ENCODE measurements at places on chromosomes 11 and 22.

DNA sequence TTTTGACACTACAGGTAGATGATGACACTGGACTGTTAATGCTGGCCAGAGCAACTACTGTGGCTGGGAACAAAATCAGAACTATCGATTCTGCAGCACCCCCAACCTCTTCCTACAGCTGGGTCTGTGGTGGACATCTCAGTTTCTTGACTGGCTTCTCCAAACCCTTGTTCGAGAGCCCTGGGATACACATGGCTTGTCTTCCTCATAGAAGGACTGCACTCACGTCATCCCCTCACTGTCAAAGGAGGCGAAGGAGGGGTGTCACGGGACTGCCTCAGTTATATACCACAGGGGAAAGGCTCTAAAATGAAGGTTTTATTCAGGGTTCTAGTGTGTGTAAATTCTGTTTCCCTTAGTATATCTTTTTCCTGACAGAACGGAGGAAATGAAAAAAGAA is 44.9 kb downstream of the PITPNB start:
- DNase-seq = no peak

GRCh38 chr11:134014511-134014910 is 54.4 kb upstream of the JAM3 start:
- no peak for DNase-seq

GRCh38 chr22:24101966-24102365 is 79.3 kb upstream of the SUSD2 start:
- DNase-seq = peak; percentile 15

- DNase-seq = no peak
Measured at GRCh38 chr11:78583889-78584288, 9.2 kb upstream of the NARS2 start.

GRCh38 chr22:24393848-24394247 is 33.6 kb upstream of the ADORA2A start:
- DNase-seq = no peak

- DNase-seq = no peak
Measured at GRCh38 chr22:26339755-26340154, 89.3 kb upstream of the ASPHD2 start.

DNA sequence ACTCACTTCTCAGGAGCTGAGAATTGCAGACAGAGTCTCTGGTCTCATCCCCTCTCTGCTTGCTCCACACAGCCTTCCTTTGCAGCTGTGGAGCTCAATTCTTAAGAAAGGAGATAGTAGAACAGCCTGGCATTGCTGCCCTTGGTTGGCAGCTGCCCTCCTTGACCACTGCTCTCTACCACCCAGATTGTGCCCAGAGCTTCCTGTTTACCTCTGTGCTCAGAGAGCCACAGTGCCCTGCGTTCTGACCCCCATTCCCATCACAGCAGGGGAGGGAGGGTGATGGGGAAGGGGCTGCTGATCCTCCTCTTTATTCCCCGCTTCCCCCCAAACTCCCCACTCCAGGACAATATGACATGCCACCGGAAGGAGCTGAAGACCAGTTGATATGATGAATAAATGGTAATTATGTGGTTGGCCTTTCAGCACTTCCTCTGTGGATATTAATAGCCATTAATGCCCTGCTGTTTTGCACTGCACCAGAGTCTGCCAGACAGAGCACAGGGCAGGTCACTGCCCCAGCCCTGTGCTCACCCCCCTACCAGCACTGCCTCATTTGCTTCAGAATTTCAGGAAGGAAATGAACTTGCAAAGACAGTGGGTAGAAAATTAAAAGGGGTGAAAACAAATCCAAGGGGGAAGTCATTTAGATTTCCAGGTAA is 426.8 kb upstream of the CADM1 start:
- no peak for DNase-seq

GRCh38 chr22:48456449-48456848 is 1371.2 kb downstream of the BRD1 start:
- DNase-seq = no peak

DNA sequence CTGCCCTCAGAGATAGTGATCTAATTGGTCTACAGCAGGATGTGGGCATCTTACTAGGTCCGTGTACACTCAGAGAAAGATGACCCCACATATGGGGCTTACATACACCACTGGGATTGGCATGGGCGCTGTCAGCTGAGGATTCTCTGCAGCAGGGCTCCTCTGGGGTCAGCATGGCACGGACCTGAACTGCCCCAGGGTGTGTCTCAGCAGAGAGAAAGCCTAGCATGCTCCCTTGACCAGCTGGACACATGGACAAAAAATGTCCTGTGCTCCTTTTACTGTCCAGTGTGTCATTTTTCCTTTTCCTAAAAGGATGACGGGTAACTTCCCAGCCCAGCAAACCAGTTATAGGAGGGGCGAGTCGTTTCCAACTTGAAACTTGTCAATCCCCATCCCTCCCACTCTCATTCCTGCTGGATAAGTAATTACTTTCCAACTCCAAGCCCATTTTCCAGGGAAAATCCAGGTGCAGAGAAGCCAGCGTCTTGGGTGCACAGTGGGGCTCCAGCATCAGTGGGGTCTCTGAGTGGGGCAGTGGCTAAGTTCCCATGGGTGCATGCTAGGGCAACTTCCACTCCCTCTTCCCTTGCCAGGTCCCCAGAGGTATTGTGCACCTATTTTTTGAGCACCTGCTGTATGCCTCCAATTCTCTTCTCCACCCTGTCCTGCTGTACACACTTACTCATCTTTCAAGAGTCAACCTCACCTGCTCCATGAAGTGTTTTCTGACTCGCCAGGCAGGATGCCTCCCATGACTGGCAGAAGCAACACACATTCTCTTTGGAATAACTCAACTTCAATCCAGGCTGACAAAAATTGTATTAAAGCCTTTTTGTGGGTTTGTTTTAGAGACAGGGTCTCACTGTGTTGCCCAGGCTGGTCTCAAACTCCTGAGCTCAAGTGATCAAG is 5.0 kb downstream of the VSTM5 start:
- no peak for DNase-seq

- DNase-seq = no peak
Measured at GRCh38 chr22:35912658-35913057, 116.0 kb downstream of the RBFOX2 start.

DNA sequence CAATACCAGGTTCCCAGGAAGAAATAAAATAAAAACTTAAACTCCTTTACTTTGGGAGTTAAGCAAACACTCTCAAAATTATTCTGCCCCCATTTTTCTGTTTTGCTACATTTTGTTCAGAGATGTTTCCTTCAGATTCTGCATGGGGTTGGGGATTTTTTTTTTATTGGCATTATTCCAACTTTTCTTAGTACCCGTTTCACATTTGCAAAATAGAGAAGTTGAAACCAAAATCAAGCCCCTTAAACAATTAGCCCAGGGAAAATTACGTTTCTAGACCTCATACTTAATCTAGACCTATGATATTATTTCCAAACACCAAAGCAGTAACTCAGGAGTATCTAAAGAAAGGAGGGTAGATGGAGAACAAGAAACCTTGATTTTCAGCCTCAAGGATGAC is 20.6 kb upstream of the MS4A7 start:
- no peak for DNase-seq

DNA sequence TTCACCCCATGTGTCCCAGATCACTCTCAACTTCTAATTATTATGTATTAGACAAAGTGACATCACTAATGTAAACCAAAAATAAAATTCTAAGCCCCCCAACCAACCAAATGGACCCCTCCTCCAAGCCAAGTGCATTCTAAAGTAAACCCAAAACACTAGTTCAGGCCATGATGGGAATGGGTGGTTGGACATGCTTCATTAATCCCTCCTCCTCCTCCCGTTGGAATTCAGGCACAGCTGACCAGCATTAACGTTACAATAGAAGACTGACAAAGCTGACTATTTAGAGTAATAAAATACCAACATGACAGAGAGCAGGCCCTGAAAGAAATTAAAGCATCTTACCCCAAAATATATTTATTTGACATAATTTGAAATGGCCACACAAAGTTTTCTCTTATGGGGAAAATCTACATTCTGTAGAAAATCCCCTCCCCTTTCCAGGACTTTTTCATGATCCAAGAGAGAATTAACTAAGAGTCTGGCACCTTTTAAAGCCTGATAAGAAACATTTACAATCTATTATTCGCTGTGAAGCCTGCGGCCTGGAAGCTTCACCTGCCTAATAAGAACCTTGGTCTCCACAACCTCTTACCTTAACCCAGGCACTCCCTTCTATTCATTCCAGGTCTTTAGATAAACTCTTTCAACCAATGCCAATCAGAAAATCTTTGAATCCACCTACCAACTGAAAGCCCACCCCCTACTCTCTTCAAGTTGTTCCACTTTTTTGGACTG is 948.5 kb upstream of the CCDC90B start:
- no peak for DNase-seq

- no peak for DNase-seq
Measured at GRCh38 chr22:28822930-28823551, 22.7 kb upstream of the XBP1 start.

DNA sequence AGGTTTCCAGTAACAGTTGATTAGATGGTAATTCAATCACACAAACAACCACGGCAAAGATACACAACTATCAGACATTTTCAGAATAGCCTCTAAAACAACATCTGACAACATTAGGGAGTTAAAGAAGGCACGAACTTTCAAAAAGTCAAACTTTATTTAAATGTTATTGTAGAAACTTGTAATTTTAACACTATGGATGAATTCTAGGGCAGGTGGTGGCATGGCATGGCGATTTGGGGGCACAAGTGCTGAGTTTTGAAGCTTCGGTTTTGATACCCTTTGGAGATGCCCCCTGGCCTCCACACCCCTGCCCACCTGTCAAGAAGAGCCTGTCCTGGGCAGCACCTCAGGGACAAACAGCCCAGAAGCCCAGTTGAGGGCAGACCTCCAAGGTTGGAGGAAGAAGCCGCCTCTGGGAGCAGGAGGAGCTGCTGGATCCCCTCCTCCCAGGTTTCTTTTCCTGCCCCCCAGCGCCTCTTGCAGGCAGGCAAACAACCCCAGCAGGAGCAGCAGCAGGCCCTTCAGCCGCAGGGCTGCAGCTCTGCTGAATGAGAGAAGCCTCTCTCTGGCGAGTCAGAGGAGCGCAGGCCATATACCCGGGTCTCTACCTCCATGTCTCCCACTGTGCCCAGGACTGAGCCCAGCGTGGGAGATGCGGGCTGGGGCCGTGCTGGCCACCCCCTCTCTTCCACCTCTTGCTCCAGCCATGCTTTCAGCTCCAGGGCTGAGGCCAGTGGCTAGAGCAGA is 102.1 kb upstream of the IGLL5 start:
- DNase-seq = no peak

DNA sequence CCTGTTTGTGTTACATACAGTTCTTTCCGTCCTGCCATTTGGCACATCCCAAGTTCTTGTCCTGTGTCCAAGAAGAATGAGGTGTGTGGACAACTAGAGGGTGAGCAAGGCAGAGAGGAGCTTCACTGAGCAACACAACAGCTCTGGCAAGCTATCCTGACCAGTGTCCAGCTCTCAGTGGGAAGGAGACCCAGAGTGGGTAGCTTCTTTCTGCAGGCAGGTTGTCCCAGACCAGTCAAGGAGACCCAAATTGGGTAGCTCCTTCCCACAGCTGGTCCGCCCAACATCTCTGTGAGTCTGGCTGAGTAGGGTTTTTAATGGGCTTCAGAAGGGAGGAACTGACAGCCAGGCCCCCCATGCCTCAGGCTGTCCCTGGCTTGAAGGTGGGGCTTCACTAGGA is 35.2 kb upstream of the EXPH5 start:
- DNase-seq = no peak

GRCh38 chr11:15627560-15627959 is 512.8 kb downstream of the INSC start:
- no peak for DNase-seq

DNA sequence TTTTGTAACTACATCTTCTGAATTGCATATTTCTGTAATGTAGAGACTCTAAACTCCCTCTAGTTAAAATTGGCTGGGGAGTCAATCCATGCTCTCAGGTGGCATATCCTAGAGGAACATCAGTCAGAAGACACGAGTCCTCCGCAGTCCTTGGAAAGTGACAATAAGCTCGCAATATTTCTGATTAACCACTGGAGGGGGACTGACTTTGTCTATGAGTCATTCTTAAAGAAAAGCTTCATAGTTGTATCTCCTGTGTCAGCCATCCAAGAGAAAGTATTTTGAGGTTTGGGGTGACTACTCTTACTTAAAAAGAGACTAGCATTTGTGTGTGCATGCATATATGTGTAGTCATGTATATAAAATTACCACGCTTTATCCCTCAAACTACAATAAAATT is 60.2 kb downstream of the SLN start:
- no peak for DNase-seq

- DNase-seq = no peak
Measured at GRCh38 chr22:49639956-49640355, 187.7 kb downstream of the BRD1 start.

DNA sequence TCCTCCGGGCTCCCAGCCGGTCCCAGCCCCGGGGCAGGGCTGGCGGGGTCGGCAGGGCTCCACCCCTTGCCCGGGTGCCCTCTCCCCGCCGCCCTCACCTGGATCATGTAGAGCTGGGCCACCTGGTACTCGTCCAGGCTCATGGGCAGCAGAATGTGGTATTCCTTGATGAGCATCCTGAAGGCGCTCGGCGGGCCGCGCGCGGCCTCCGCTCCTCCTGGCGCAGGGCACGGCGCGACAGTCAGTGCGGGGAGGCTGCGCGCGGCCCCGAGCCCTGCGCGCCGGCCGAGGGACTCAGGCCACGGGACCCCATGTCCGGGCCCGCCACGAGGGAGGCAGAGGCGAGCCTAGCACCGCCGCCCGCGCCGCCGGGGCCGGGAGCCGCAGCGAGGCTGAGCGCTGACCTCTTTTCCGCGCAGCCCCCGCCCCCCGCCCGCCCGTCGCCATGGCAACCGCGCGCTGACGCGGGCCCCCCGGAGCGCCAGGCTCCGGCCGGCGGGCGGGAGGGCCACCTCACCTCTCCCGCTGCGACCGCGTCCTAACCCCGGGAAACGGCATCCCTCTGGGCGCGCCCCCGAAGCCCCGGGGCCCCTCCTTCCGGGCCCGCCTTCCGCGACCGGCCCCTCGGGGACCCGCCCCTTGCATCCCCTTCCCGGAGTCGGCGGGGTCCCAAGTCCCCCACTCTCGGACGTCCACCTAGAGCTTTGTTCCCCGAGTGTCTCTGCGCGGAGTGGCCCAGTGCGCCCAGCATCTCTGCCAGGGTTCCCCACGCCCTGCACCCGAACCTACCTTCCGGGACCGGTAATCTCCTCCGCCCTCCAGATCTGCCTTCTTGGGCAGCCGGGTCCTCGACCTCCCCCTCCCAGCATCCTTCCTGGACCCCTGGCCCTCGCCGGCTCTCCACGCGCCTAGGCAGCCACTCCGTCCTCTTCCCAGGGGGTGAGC is 886 bp downstream of the PITPNM1 start:
- peak; percentile 52 for DNase-seq
